ENCODE measurements at places on chromosomes 4 and X.

DNA sequence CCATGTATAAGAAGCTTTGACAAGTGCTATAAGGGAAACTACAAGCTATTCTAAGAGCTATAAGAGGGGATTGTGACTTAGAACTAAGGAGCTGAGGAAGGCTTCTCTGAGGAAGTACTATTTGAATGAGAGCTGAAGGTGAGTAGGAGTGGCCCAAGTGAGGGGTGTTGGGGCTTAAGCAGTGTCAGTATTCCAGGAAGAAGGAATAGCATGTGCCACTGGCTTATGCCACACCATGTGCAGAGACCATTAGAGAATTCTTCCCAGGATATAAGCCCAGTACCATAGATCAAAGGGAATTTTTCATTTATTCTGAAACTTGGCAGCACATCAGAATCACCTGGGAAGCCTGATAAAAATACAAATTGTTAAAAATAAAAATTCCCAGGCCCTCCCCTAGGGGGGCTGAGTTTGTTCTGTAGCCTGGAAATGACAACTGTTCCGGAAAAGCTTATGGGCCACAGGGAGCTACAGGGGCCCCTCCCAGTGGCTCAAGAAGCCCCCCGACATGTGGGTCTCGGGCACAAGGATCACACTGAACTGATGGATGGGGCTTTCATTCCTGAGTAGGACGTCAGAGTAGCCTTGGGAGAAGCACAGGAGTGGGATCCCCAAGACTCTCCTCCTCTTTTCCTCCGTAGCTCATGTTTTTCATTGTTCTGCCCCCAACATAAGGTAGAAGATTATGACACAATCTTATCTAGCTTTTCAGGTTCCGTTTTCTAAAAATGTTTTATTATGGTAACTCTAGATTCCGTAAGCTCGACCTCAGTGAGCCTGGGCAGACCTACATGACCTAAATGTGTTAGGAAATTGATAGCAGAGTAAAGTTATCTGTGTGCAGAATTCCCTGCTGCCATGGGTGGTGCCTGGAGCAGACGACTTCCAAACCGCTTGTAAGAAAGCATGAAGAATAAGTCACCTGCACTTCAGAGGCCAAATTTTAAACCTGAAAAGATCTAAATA, 119.3 kb downstream of the AFF1 start:
- no peak for DNase-seq

GRCh38 chrX:118802857-118803256, 20.8 kb upstream of the ZCCHC12 start:
- DNase-seq = no peak

- DNase-seq = no peak
Observed at GRCh38 chr4:140641789-140642439, 73.2 kb upstream of the UCP1 start.

DNA sequence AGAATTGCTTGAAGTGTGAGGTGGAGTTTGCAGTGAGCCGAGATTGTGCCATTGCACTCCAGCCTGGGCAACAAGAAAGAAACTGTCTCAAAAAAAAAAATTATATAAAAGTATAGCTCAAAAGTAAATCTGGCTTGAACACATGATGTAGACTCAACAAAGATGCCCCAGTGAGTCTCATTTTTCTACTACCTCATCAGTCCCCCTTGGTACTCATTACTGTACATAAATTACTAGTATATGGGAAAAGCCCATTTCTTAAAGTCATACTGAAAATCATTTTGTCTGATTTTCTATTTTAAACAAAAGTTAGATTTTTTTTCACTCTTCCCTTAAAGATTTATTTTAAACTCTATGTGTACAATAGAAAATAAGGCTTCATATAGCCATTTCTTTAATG, 39.2 kb downstream of the FAM241A start:
- DNase-seq = no peak

GRCh38 chr4:166506051-166506450, 633.0 kb downstream of the TLL1 start:
- DNase-seq = no peak
